NCI-H226 (cell line): ENCODE measurements at places on chromosomes 12 and 14.

- no peak for DNase-seq
These were observed 844.3 kb downstream of the GALC start for GRCh38 chr14:87148655-87149054.

DNA sequence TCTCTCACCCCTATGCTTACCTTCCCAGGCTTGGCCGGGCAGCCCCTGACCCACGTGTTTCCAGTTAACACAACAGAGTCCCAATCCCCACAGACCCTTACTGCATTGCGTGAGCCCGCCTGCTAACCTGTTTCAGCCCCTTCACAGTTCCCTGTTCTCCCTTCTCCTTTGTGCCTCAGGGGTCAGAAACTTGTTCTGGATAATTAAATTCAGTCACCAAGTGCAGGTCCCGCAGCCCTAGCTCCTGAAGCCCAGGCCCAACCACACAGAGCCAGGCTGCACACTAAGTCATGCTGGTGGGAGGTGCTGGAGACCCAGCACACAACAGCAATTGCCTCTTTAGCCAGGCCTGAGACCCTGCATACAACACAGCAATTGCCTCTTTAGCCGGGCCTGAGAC is 9.6 kb downstream of the ISM2 start:
- DNase-seq = no peak

- peak; percentile 13 for DNase-seq
These were observed 13.0 kb downstream of the ERG28 start for GRCh38 chr14:75647640-75648039.

- no peak for DNase-seq
These were observed 2.5 kb upstream of the ALDH2 start for GRCh38 chr12:111764120-111764821.

DNA sequence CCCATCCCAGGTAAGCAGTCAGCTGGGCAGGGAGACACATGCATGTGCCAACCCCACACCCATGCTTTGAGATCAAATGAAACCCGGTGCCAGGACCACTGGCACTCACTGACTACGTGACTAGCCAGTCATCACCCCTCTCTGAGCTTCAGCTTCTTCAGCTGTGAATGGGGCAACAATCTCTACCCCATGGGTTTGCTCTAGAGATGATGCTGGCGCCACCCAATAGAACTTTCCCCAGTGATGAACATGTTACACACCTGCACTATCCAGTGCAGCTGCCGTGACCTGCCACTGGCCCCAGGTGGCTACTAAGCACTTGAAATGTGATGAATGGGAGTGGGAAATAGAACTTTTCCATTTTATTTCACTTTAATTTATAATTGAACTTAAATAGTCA is 70.3 kb downstream of the PITPNM2 start:
- no peak for DNase-seq

GRCh38 chr14:72657214-72657921 is 236.5 kb downstream of the DPF3 start:
- no peak for DNase-seq

GRCh38 chr14:39812532-39813320 is 380.5 kb upstream of the FBXO33 start:
- DNase-seq = no peak

GRCh38 chr12:49880756-49881414 is 22.8 kb downstream of the FAIM2 start:
- DNase-seq = no peak

DNA sequence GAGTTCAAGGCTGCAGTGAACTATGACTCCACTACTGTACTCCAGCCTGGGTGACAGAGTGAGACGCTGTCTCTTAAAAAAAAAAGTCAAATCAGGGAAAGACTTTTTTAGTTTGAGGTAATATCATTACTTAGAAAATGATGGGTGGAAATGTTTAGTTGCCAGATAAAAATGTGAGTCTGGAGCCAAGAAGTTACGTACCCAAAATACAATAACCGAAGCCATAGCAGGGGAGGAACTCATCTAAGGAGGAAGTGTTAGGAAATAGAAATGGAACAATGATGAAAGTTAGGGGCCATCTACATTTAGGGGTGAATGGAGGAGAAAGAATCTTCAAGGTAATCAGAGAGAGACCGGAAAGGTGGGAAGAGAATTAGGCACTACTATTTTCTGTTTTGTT is 98.8 kb downstream of the DACT1 start:
- no peak for DNase-seq

GRCh38 chr14:23071244-23071920 is 14.1 kb upstream of the CDH24 start:
- DNase-seq = peak; percentile 89

DNA sequence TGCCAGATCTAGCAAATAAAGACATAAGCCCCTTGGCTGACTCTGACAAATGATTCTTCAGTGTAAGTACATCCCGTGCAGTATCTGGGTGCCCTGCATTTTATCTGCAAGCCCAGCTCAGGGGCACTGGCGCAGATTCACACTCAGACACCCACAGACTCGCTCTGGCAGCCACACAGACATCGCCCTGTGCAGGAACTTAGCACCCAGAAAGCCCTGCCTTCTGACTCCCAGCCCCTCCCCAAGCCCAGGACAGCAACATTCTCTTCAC is 44.9 kb upstream of the NCOR2 start:
- no peak for DNase-seq

GRCh38 chr12:51797301-51797700 is 51.2 kb downstream of the FIGNL2 start:
- DNase-seq = no peak

- DNase-seq = no peak
These were observed 64.3 kb downstream of the PLEKHG3 start for GRCh38 chr14:64768401-64769095.

- peak; percentile 18 for DNase-seq
These were observed 122.8 kb downstream of the TTC7B start for GRCh38 chr14:90693413-90693812.

- DNase-seq = no peak
These were observed 46.3 kb upstream of the CATSPERB start for GRCh38 chr14:91778217-91778616.

DNA sequence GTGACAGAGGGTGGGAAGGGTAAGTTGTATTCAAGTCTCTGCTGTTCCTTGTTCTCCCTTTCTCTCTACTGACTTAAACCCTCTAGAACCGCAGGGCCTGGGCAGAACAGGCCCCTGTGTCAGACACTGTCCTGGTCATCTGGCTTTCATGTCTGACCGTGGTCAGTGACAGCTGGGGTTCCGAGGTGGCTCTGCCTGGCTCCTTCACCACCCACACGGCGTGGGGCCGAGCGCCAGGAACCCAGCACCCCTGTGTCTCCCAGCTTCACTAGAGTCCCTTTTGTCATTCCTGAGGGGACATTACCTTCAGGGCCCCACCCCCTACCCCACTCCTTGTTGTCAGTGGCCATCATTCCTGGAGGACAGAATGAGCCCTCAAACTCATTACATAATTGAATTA is 168.9 kb downstream of the ADGRD1 start:
- DNase-seq = no peak

- no peak for DNase-seq
These were observed 232.2 kb downstream of the EMP1 start for GRCh38 chr12:13428538-13429265.

DNA sequence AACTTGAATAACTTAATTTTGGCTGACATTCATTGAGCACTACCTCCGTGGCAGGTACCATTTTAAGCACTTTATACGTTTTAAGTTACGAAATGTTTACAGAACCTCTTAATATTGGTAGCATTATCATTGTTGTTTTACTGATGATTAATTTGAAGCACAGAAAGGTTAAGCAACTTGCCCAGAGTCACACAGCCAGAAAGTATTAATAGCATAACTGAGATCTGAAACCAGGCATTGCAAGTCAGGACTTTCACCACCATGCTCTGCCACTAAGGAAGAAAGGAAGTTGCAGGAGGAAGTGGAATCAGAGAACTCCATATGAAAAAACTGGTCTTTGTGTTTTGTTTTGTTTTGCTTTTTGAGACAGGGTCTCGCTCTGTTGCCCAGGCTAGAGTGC is 28.2 kb upstream of the BCAT1 start:
- no peak for DNase-seq

DNA sequence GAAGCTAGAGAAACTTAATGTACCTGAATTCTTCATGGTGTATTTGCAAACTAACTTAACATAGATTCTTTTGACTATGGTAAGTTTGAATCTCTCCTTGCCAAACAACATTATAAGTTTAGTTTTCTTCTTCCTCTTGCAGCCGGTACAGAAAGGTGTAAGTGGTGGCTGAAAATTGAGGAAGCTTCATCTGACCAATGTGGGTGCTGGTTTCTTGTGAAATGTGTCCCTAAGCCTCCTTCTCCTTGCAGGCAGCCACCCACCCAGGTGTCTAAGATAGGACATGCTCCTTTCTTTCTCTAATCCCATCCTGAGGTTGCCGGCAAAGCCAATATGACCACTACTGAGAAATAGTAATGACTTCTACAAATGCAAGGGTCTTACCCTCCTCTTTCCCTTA is 20.6 kb downstream of the GSG1 start:
- DNase-seq = no peak

DNA sequence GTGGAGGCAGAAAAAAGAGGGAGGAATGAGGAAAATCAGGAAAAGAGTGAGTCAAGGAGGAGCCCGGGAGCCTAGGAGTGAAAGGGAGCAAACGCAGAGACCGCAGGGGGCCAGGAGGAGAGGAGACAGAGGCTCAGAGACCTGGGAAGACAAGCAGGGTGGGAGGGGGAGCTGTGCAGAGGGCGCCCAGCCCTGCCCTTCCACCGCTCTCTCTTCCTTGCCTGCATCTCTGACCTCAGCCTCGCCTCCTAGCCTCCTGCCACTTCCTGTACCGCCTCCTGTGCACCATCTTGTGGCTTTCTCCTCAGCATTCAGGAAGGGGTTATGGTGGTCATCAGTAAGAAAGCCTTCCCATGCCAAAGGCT is 1.3 kb downstream of the CLSTN3 start:
- DNase-seq = no peak

- DNase-seq = peak; percentile 27
These were observed 16.0 kb downstream of the RERGL start for GRCh38 chr12:18074001-18074400.

- peak; percentile 73 for DNase-seq
These were observed 165.7 kb downstream of the CAND1 start for GRCh38 chr12:67434671-67435370.

DNA sequence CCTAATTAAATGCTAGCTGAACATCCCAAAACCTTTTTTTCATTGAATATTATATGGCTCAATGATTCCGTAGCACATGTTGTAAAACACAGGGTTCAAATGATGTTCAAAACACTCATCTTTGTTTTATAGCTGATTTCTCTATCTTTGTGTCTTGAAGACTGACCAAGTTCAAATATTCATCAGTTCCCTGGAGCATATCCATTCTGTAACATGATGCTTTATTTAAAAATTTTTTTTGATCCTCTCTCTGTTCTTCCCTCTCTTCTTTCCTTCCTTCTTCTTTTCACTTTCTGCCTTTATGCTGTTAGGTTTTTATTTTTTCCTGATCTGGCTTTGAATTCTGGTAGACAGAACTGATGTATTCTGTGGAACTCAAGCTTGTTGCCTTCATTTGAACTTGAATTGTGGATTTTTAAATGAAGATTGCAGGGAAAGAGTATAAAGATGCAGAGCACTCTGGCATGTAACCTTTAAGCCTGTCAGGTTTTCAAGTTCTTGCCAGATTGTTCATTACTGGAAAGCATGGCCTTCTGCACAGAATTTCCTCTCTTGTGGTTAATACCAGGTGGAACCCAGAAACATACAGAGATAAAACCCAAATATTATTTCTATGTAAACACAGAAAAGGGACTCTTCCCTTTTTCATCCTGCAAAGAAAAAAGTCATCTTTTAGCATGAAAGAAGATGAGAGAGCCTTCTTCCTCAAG is 39.5 kb downstream of the PROX2 start:
- no peak for DNase-seq

- no peak for DNase-seq
These were observed 938.0 kb upstream of the FLRT2 start for GRCh38 chr14:84591827-84592445.

DNA sequence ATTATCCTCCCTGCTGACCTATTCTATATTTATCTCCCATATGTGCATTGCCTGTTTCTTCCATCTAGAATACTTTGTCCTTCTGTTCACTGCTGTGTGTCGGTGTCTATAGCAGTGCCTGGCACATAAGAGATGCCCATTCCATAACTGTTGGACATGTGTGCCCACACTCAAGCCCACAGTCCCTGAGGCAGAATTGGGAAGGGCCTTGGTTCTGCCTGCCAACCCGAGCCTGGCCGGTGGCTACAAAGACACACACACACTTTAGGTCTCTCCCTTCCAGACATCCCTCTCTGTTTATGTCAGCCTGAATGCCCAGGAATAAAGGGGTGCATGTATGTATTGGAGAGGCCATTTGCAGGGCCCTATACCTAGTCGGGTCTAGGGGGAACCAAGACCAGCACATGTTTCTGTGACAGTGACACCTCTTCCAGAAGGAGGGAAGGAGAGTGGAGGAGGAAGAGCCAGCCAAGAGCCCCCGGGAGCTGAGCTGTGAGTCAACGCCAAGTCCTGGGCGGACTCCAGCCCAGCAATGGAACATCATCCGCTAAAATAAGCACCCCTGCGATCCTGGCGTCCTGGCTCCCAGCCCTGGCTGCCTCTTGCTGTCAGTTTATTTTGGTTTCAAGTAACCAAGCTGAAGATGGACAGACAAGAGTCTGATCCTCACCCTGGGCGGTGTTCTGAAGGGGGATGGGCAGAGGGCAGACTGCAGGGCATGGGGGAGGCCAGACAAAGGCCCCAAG is 4.3 kb upstream of the ASB2 start:
- DNase-seq = no peak

DNA sequence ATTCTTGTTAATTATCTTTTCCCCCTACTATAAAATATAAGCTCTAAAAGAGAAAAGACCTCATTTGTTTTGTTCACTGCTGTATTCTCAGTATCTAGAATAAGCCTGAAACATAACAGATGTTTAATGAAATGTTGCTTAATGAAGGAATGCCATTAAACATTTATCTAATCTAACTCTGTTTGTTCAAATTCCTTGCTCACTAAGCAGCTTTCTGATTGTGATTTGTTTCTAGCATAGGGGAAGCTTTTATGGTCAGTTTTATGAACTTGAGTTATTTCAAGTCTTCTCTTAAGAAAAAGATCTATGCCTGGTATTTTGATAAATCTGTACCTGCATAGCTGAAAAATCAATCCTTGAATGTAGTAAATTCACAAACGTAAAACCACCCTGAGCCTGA is 308.6 kb downstream of the CCDC91 start:
- DNase-seq = no peak

DNA sequence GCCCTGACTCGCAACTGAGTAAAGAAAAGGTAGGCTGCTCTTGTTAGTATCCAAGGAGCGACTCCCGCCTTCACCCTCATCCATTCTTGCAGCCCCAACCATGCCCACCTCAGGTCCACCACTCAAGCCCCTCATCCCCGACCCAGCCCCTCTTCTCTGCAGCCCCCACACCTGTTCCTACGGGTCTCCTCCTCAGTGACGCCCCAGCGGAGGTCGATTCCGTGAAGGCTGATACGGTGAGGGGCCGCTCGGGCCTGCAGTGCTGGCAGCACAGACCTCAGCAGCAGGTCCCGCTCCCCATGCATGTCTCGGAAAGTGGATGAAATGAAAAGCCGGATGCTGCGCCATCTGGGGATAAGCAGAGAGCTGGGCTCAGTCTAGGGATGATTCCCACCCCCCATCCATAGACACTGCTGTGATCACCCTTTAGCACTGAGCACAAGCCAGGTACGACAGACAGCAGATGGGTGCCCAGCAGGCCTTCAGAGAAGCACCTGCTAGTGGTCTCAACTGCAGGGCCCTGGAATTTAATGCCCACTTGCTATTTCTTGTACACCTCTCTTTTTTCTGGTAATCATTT is 26.9 kb downstream of the TEP1 start:
- DNase-seq = no peak
